Substantia nigra (tissue), 51 donors: ENCODE measurements at places on chromosomes 4 and X.

DNA sequence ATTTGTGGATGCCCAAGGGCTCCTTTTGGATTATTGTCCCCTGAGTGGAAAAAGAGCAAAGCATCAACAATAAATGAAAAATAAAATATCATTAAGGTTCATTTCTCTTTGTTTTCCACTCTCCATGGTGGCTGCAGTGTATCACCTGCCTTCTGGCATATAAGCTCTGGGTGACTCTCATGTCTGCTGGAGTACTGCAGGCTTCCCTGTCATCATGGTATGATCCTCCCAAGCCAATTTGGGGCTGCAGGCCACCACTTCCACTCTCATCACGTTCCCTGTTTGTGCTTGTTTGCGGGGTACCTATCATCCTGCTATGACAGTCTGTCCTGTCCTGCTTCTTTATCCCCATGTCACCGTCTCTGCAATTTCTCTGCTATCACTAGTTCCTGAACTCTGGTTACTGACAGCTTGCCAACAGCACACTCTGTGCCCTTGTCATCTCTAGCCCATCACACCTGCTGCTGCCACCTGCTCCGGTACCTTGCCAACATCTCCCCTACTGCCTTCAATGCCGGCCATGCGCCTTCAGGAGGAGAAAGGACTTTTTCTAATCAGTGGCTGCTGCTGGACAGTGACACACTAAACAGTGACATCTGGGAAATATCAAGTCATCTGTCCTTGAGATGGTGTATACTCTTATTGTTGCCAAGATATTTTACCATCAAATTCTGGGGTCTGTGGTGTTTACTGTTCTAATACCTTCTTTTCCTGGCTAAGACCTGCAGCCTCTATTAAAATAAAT is 23.0 kb upstream of the FGF5 start:
- peak; percentile 74 for DNase-seq

- DNase-seq = no peak
Observed at GRCh38 chr4:7006411-7006810, 36.8 kb upstream of the TADA2B start.

- no peak for DNase-seq
Observed at GRCh38 chrX:27307546-27307945, 155.6 kb downstream of the PPP4R3C start.

DNA sequence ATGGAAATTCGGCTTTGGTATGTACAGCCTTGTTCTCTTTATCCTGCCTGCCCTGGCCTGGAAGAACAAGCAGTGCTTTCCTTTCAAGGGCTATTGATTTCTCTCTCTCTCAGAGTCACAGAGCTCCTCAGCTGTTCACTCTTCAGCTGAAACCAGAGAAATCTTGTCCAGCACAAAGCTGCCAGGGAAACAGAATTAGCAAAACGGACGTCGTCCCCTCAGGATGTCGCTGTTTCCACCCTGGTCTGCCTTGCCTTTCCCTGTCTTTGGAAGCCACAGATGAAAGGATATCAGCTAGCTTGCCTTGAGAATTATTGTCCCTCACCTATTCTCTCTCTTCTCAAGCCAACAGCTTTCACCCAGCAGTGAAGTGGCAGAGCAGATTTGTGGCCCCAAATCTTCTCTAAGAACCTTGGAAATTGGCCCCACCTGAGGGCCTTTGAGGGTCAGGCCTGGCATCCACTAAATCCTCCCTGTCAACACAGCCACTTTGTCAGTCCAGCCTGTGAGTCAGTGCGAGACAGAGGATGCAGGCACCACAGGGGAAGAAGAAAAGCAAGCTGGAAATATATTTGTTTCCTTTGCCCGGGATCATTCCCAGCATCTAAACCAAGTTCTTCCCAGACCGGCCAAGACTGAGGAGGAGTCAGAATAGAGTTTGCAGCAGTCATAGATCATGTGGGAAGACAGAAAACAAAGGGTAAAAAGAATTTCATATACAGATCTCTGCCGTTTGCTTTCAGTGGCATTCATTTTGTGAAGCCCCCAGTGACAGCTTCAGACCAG is 63.8 kb upstream of the MTM1 start:
- peak; percentile 34 for DNase-seq

DNA sequence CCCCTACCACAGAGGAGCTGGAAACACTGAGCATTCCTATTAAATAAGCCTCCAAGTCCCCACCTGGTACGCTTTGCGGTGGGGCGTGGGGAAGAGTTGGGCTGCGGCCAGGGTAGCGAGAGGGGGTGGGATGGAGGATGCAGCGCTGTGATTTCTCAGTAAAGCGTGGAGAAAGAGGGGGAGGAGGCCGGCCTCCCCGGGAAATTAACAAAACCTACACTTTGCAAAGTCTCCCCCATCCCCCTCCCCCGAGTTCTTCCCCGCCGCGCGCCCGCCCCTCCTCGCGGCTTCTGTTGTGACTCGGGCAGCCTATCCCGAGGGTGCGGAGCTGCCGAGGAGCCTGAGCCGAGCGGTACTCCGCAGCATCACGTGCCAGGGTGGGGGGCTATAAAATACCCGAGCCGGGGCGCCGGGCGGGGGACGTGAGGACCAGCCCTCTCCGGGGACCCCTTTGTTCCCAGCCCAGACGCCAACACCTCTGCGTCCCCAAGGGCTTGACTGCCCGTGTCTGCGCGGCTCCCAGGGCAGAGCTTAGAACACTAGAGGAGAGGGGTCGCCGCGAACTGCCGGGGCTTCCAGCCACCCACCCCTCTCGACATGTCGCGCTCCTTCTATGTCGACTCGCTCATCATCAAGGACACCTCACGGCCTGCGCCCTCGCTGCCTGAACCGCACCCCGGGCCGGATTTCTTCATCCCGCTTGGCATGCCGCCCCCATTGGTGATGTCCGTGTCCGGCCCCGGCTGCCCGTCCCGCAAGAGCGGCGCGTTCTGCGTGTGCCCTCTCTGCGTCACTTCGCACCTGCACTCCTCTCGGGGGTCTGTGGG is at the start of gene GSX2:
Gene GSX2 (plus strand): TSS at position 416 of the 827 bp plus-strand sequence. CDS start 182 bp downstream, at position 598.
- no peak for DNase-seq

GRCh38 chr4:135365065-135365464 is 1163.5 kb upstream of the PABPC4L start:
- no peak for DNase-seq

- DNase-seq = no peak
Observed at GRCh38 chr4:95363559-95363925, 185.2 kb downstream of the UNC5C start.

DNA sequence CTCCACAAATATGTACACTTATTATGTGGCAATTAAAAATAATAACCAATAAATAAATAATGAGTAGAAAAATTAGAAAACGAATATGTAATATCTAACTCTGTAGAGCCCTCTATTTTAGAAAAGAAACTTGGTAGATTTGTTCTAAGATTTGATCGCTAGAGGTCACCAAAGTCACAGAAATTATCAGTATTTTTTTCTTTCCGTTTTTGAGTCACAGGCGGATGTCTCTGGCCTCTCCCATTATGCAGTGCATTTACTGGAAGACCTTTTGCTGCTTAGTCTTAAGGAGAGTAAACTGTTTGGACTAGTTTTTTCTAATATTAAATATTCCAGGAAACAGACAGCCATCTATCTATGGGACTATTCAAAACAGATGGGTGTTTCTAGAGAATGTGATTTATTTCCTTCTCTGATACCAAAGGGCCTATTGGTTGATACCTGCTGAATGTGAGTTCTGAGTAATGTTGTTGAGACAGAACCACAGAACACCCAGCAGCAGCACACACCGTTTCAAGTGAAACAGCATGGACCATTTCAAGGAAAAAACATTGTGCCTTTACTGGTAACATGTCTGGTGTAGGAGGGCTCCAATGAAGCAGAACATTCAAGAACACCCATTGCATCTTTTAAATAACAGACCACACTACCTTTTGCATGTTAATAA is 34.0 kb upstream of the GYPA start:
- DNase-seq = no peak

DNA sequence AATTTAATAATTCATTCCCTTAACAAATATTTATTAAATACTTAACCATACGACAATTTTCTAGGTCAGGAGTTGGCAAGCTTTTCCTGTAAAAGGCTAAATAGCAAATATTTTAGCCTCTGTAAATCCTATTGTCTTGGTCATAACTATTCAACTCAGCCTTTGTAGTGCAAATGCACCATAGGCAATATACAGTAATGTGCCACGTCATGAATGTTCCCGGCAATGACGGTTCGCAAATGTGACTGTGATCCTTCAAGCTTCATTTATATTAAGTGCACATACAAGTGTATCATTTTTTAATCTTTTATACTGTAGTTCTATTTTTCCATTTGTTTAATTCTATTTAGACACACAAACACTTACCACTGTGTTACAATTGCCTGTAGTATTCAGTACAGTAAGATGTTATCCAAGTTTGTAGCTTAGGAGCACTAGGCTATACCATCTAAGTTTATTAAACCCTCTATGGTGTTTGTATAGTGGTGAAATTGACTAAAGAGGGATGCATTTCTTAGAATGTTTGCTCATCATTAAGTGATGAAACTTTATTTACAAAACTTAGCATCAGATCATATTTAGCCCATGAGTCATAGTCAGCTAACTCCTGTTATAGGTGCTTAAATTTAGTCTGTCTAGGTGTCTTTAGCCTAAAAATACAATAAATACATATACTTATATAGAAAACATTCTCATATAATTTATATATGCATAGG is 553.6 kb downstream of the STPG2 start:
- DNase-seq = no peak

- no peak for DNase-seq
Observed at GRCh38 chr4:2767046-2767704, 11.0 kb upstream of the TNIP2 start.

DNA sequence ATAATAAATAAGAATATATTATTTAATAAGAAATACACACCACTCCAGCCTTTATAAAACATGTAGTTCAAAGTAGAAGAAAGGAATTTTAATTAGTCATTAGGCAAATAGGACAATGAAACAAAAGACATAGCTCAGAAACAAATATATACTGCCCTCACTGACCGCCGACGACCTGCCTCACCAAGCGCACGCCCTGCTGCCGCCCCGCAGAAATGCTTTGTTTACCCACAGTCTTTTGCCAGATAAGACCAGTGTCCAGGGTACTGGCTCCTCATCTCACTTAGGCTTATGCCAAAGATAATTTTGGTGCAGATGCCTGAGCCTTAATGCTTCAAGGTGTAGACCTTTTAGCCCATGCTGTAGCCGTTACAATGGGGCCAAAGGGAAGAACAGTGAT is 199.5 kb downstream of the HHIP start:
- no peak for DNase-seq

- no peak for DNase-seq
Observed at GRCh38 chr4:184575306-184575705, 73.9 kb downstream of the CASP3 start.

GRCh38 chr4:2949782-2950125 is 13.5 kb downstream of the NOP14 start:
- DNase-seq = no peak

GRCh38 chr4:45385306-45385705 is 659.0 kb upstream of the GNPDA2 start:
- DNase-seq = no peak

GRCh38 chr4:123526511-123526910 is 129.9 kb downstream of the SPRY1 start:
- DNase-seq = no peak

DNA sequence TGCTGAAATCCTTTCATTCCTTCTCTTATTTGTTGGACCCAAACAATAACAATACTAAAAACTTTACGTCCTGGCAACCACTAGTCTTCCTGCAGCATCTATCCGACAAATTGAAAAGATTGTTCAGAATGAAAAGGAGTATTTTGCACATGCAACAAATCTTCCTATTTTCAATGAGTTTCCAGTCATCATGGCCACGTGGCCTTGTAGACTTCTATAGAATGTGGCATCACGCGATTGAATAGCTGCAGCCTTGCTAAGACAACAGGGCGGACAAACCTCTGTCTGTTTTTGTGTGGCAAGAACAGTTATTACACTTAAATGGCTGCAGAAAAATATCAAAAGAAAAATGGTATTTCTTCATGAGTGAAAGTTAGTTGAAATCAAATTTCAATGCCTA is 297.9 kb upstream of the LCORL start:
- no peak for DNase-seq

- no peak for DNase-seq
Observed at GRCh38 chr4:145446184-145446583, 35.5 kb upstream of the SMAD1 start.

- no peak for DNase-seq
Observed at GRCh38 chrX:118525174-118525730, 29.6 kb downstream of the DOCK11 start.

- no peak for DNase-seq
Observed at GRCh38 chr4:1075809-1076699, 37.3 kb downstream of the RNF212 start.

DNA sequence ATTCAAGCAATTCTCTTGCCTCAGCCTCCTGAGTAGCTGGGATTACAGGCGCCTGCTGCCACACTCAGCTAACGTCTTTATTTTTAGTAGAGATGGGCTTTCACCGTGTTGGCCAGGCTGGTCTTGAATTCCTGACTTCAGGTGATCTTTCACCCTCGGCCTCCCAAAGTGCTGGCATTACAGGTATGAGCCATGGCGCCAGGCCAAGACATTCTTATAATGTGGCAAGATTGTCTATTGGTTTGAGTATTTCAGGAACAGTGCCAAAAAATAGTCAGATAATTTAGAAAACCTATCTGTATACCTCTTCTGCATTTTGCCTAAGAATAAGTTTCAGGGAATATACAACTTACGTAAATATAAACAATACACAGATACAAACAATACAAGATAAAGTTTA is 136.8 kb downstream of the TMA16 start:
- DNase-seq = no peak

- peak; percentile 3 for DNase-seq
Observed at GRCh38 chr4:108830509-108831244, 67.8 kb upstream of the ETNPPL start.

- no peak for DNase-seq
Observed at GRCh38 chr4:2333356-2333841, 71.5 kb upstream of the MXD4 start.

DNA sequence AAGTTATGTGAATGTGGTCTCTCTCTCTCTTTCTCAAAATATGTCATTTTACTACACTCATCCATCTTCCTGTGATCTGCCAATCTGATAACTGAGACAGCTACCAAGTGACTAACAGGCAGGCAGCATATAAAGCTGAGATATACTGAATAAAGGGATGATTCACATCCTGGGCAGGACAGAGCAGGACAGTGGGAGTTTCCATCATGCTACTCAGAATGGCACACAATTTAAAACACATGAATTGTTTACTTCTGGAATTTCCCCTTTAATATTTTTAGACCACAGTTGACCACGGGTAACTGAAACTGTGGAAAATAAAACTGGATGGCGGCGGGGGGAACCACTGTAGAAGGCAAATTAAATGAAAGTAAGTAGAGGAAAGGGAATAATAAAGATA is 58.6 kb upstream of the DCTD start:
- no peak for DNase-seq

- DNase-seq = no peak
Observed at GRCh38 chr4:172857026-172857425, 311.6 kb upstream of the GALNT7 start.

GRCh38 chrX:153646620-153647373 is at the start of gene DUSP9:
Gene DUSP9 (plus strand): TSS chrX:153647203. CDS start chrX:153647954, 751 bp downstream.
- DNase-seq = no peak

GRCh38 chr4:140738139-140738538 is 18.0 kb downstream of the TBC1D9 start:
- DNase-seq = no peak

GRCh38 chrX:55290963-55291362 is 26.2 kb upstream of the PAGE3 start:
- no peak for DNase-seq

GRCh38 chr4:16192631-16193518 is 33.4 kb downstream of the TAPT1 start:
- no peak for DNase-seq
